ENCODE measurements at places on chromosomes 3 and 15. TPM values are rescaled to one million over a fixed set of nuclear protein-coding genes. Genes with fewer than 3 reads are reported as not detected.

DNA sequence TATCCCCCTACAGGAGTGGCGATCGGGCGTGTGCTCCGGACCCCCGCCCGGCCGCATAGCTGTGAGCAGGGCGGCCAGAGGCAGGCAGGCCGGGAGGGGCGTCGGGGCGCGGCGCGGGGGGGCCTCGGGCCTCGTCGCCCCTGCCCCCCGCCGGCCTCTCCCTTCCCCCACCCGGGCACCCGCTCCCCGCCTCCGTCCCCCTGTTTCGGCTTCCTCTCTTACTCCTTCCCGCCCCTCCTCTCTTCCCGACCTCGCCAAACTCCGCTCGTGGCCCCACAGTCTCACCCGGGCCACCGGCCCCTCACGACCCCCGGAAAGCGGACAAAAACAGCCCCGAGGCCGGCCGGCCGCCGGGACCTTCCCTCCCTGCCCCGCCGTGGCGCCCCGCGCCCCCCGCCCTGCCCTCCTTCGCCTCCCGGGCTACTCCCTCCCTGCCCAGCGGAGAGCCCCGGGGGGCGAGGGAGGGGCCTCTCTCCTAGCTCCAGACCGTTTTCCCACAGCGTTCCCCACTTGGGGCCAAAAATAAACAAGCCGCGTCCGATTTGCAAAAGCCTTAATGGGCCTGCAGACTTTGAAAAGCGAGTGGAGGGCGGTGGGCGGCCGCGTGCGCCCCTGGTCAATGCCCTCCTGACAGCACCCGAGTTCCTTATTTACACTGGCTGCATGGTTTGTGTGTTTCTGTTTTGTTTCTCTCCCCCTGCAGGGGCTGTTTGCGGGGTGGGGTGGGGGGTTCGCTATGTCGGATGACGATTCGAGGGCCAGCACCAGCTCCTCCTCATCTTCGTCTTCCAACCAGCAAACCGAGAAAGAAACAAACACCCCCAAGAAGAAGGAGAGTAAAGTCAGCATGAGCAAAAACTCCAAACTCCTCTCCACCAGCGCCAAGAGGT is 1.0 kb downstream of the UBE2E1 start:
- peak; percentile 37 for DNase-seq
- peak overlapping the region; percentile 91 for H3K27ac ChIP-seq
- H3K4me1 ChIP-seq, result peaks cover 44% of the 10 kb centered on the region
- peaks cover 21% of the 10 kb centered on the region for H3K36me3 ChIP-seq
- peak overlapping the region; percentile 91 for H3K4me3 ChIP-seq

MEIS2 gene
- not detected for total RNA-seq

- DNase-seq, result no peak
- peaks cover 4% of the 10 kb centered on the region for H3K36me3 ChIP-seq
- peak overlapping the region; percentile 90 for H3K27ac ChIP-seq
- H3K4me1 ChIP-seq, result peaks cover 93% of the 10 kb centered on the region
- H3K27me3 ChIP-seq, result no peaks in the 10 kb centered on the region
Measured at GRCh38 chr3:32419742-32420125, 28.1 kb downstream of the CMTM7 start.

- H3K27me3 ChIP-seq, result no peaks in the 10 kb centered on the region
- DNase-seq, result no peak
- H3K4me3 ChIP-seq, result no peak overlapping the region
- H3K27ac ChIP-seq, result no peak overlapping the region
Measured at GRCh38 chr3:29412110-29412509, 131.2 kb downstream of the RBMS3 start.

DNA sequence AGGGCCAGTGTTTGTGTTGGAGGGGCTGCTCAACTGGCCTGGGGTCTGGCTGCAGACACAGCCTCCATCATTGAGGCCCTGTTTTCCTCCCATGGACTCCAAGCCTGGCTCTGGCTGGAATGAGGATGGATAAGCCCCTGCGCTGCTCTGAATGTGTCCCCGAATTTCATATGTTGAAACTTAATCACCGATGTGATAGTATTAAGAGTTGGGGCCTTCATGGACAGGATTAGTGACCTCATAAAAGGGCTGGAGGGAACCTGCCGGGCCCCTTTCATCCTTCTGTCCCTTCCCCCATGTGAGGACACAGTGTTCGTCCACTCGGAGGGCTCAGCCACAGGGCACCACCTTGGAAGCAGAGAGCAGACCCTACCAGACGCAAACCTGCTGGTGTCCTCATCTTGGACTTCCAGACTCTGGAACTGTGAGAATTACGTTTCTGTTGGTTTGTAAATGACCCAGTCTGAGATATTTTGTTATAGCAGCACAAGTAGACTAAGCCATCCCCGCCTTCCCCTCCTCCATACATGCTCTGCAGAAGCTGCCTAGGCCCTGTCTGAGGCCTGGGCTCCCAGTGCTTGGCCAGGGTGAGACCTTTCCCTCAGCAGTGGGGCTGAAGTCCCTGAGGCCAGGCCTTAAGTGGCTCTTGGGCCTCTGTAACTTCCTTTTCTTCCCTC is 3.8 kb upstream of the LCTL start:
- no peaks in the 10 kb centered on the region for H3K27me3 ChIP-seq
- H3K4me3 ChIP-seq, result no peak overlapping the region
- no peaks in the 10 kb centered on the region for H3K36me3 ChIP-seq
- DNase-seq, result no peak

GOLGA6L4 gene
- total RNA-seq, result 1.0 TPM

DNA sequence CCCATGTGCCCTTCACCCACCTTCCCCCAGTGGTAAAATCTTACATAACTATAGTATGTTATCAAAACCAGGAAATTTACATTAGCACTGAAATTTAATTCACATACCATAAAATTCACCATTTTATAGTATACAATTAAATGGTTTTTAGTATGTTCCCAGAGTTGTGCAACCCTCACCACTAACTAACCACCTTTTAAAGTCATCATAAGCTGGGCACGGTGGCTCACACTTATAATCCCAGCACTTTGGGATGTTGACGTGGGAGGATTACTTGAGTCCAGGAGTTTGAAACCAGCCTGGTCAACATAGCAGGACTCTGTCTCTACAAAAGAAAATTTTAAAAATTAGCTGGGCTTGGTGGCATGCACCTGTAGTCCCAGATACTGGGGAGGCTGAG is 13.7 kb downstream of the FRMD5 start:
- H3K36me3 ChIP-seq, result no peaks in the 10 kb centered on the region
- H3K4me1 ChIP-seq, result no peaks in the 10 kb centered on the region
- DNase-seq, result no peak

GRCh38 chr3:139705631-139706030 is 27.9 kb upstream of the NMNAT3 start:
- no peaks in the 10 kb centered on the region for H3K4me1 ChIP-seq
- H3K4me3 ChIP-seq, result no peak overlapping the region
- peaks cover 18% of the 10 kb centered on the region for H3K27me3 ChIP-seq
- no peak overlapping the region for H3K27ac ChIP-seq

- H3K4me3 ChIP-seq, result no peak overlapping the region
- peaks cover 2% of the 10 kb centered on the region for H3K27me3 ChIP-seq
- peak; percentile 25 for DNase-seq
- H3K27ac ChIP-seq, result no peak overlapping the region
Measured at GRCh38 chr3:28972921-28973320, 307.9 kb upstream of the RBMS3 start.

GRCh38 chr3:88101142-88101541 is 42.1 kb downstream of the ZNF654 start:
- peaks cover 45% of the 10 kb centered on the region for H3K36me3 ChIP-seq
- peaks cover 15% of the 10 kb centered on the region for H3K4me1 ChIP-seq
- no peak overlapping the region for H3K4me3 ChIP-seq
- no peaks in the 10 kb centered on the region for H3K27me3 ChIP-seq
- DNase-seq, result no peak

- H3K4me1 ChIP-seq, result peaks cover 3% of the 10 kb centered on the region
- no peaks in the 10 kb centered on the region for H3K27me3 ChIP-seq
- peaks cover 41% of the 10 kb centered on the region for H3K36me3 ChIP-seq
- H3K27ac ChIP-seq, result no peak overlapping the region
- DNase-seq, result no peak
- no peak overlapping the region for H3K4me3 ChIP-seq
Measured at GRCh38 chr3:100158918-100159330, 44.6 kb upstream of the FILIP1L start.

- H3K36me3 ChIP-seq, result no peaks in the 10 kb centered on the region
- H3K4me1 ChIP-seq, result peaks cover 3% of the 10 kb centered on the region
- H3K4me3 ChIP-seq, result no peak overlapping the region
- H3K27me3 ChIP-seq, result peaks cover 3% of the 10 kb centered on the region
- no peak for DNase-seq
Measured at GRCh38 chr15:69873807-69874206, 223.9 kb downstream of the TLE3 start.

RPSA gene
- 2,498 TPM for total RNA-seq

DNA sequence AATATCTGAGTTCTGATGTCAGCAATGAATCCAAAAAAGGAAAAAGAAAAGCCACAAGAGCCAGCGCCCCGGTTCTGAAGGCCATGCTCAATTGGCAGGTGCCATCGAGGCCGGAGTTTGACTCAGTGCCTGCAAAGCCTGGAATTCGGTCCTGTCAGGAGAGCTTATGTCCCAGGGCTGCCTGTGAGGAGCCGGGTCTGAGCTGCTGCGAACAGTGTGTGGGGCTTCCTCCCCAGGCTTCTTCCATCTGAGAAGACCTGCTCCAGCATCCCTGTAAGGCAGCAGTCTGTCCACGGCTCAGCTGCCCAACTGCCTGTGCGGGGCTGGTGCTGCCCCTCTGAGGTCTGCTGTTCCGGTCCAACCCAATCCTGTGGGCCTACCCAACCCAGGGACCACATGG is 46.1 kb downstream of the ROPN1B start:
- no peaks in the 10 kb centered on the region for H3K4me1 ChIP-seq
- no peak for DNase-seq
- no peak overlapping the region for H3K27ac ChIP-seq
- peaks cover 38% of the 10 kb centered on the region for H3K36me3 ChIP-seq

GRCh38 chr3:172511783-172512762 is 11.2 kb downstream of the TNFSF10 start:
- peak overlapping the region; percentile 67 for H3K4me3 ChIP-seq
- H3K4me1 ChIP-seq, result peaks cover 63% of the 10 kb centered on the region
- H3K36me3 ChIP-seq, result peaks cover 74% of the 10 kb centered on the region

- H3K27me3 ChIP-seq, result no peaks in the 10 kb centered on the region
- no peak overlapping the region for H3K4me3 ChIP-seq
- no peaks in the 10 kb centered on the region for H3K4me1 ChIP-seq
- H3K36me3 ChIP-seq, result peaks cover 3% of the 10 kb centered on the region
Measured at GRCh38 chr3:11455956-11456355, 183.8 kb downstream of the ATG7 start.

- H3K4me3 ChIP-seq, result no peak overlapping the region
- no peaks in the 10 kb centered on the region for H3K4me1 ChIP-seq
- no peak for DNase-seq
- peaks cover 42% of the 10 kb centered on the region for H3K36me3 ChIP-seq
- H3K27me3 ChIP-seq, result no peaks in the 10 kb centered on the region
- no peak overlapping the region for H3K27ac ChIP-seq
Measured at GRCh38 chr15:62021991-62022600, 38.2 kb downstream of the VPS13C start.

ADAMTS17 gene
- total RNA-seq, result 0.49 TPM

- no peak overlapping the region for H3K27ac ChIP-seq
- H3K36me3 ChIP-seq, result no peaks in the 10 kb centered on the region
- DNase-seq, result no peak
- H3K27me3 ChIP-seq, result peaks cover 15% of the 10 kb centered on the region
- H3K4me3 ChIP-seq, result no peak overlapping the region
Measured at GRCh38 chr3:73493543-73494308, 131.0 kb downstream of the PDZRN3 start.

DNAH12 gene
- total RNA-seq, result not detected

GRCh38 chr15:90291679-90292356 is 26.3 kb downstream of the NGRN start:
- peak; percentile 45 for DNase-seq
- no peaks in the 10 kb centered on the region for H3K4me1 ChIP-seq
- no peak overlapping the region for H3K4me3 ChIP-seq

CYP11A1 gene
- total RNA-seq, result not detected

DNA sequence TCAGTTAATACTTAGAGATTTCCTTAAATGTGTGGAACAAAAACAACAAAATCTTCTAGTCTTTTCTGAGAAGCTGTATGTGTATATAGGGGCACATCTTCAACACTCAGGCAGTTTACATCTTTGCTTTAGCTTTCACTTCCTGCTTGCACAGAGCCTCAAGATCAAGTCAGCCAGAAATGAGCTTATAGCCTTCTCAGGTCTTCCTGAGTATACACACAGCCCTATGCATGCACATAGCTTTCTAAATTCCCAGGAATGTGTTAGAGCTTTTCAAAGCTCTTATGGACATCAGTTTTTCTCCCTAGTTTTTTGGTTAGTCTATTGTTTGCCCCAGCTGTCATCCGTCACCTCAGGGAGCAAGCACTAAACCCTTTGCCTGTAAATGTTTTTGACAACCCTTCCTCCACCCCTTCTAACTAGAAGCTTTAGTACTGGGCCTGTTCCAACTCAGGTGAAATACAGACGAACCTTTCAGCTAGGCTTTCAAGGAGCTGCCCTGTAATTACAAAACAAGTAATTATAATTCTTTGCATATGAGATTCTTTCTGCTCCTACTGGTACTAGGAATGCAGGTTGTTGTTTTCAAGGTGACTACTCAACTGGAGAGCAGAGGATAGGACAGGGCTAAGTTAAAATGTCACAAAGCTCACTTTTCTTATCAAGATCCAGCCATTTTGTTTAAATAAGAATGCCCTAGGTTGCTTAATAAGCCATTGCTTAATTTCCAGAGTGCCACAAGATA is 22.6 kb upstream of the MTMR10 start:
- peak overlapping the region; percentile 34 for H3K27ac ChIP-seq
- H3K4me3 ChIP-seq, result no peak overlapping the region
- peaks cover 17% of the 10 kb centered on the region for H3K4me1 ChIP-seq
- H3K36me3 ChIP-seq, result peaks cover 8% of the 10 kb centered on the region
- H3K27me3 ChIP-seq, result peaks cover 4% of the 10 kb centered on the region

GRCh38 chr15:55116636-55117035 is 80.1 kb downstream of the RSL24D1 start:
- no peak overlapping the region for H3K27ac ChIP-seq
- H3K36me3 ChIP-seq, result no peaks in the 10 kb centered on the region
- H3K4me3 ChIP-seq, result no peak overlapping the region
- DNase-seq, result no peak

P3H2 gene
- total RNA-seq, result not detected

GRCh38 chr15:44535523-44536301 is 1.2 kb upstream of the EIF3J start:
- DNase-seq, result peak; percentile 54
- H3K4me3 ChIP-seq, result peak overlapping the region; percentile 75
- H3K27ac ChIP-seq, result peak overlapping the region; percentile 95
- H3K4me1 ChIP-seq, result peaks cover 30% of the 10 kb centered on the region

SNRK gene
- 19.5 TPM for total RNA-seq

CPLX3 gene
- total RNA-seq, result not detected

GRCh38 chr3:124363476-124363875 is 366.8 kb upstream of the UMPS start:
- no peaks in the 10 kb centered on the region for H3K36me3 ChIP-seq
- H3K27ac ChIP-seq, result no peak overlapping the region

GRCh38 chr3:65093641-65094040 is 405.8 kb upstream of the ADAMTS9 start:
- H3K36me3 ChIP-seq, result no peaks in the 10 kb centered on the region
- no peaks in the 10 kb centered on the region for H3K4me1 ChIP-seq
- H3K27me3 ChIP-seq, result no peaks in the 10 kb centered on the region

GRCh38 chr3:89525609-89526008 is 418.2 kb downstream of the EPHA3 start:
- H3K4me1 ChIP-seq, result no peaks in the 10 kb centered on the region
- DNase-seq, result no peak
- H3K27ac ChIP-seq, result no peak overlapping the region
- no peak overlapping the region for H3K4me3 ChIP-seq
- no peaks in the 10 kb centered on the region for H3K27me3 ChIP-seq

GCSAM gene
- total RNA-seq, result 12.1 TPM

CTNNB1 gene
- 158 TPM for total RNA-seq

GRCh38 chr3:97481416-97481815 is 283.1 kb upstream of the ARL6 start:
- no peak overlapping the region for H3K27ac ChIP-seq
- DNase-seq, result no peak
- H3K27me3 ChIP-seq, result no peaks in the 10 kb centered on the region
- H3K36me3 ChIP-seq, result no peaks in the 10 kb centered on the region
